Hepatocyte (in vitro differentiated cells): ENCODE measurements at places on chromosomes 6 and 20.

GRCh38 chr6:34039943-34040342, 105.9 kb downstream of the GRM4 start:
- no peak for DNase-seq

DNA sequence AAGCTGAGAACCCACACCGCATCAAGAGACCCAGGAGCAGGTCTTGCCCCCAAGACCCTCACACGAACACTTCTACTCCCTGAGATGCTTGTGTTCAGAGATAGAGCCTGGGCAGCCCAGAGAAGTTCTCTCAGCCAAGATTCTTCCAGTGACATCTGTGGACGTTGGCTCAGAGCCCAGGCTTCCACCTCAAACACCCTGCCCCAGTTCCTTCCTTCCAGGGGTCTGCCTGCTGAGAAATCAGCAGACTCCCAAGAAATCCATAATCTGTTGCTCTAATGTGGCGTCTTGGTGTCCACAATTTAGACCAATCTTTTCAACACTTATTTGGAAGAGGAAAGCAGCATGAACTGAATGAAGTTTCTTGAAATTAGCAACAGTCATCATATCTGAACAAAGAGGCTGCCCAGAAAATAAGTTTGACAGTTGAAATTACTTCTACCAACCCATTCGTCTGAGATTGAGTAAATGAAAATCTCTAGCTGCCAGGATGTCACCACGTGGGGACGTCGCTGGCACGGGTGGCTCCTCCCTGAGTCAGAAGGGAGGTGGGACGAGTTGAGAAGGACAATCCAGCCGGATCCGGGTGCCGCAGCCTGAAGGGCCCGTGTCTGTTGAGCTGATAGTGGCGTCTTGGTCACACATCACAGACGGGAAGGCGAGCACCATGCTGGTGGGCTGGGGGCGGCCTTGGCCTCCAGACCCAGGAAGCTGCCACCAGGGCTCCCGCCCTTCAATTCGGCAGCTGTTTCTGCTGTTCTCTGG, 400.9 kb downstream of the TAF4 start:
- no peak for DNase-seq

DNA sequence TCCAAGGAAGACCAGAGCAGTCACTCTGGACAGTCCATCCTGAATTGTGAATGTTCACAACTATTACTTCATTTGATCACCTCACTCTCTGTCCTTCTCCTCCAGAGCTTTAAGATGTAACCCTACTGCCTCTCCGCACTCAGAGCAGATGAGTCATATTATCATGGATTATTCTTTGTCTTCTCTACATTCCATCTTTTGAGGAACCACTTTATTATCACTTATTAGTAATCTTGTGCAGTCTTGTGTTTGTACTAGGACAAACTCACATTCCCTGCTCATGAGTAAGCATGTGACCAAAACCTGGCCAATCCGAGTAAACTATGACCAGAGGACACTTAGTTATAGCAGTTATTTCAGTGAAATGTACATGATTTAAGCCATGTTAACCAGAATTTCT, 401.5 kb upstream of the ADGRB3 start:
- no peak for DNase-seq

DNA sequence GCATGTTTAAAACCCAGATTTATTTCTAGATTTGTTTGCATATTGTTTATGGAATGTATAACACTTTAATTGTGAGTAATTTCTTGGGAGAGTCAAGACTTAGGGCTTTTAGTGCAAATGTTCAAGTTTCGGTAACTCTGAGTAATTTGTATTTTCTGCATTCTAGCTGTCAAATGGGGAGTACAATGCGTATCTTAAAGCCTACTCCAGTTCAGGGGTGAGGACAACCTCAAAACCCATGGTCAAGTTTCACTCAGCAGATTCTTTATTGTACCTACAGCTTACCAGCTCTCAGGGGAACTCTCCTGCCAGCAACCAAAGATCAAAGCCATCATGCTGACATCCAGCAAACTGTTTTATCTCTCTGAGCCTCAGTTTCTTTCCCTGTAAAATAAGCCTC, 458.6 kb upstream of the JARID2 start:
- no peak for DNase-seq

- DNase-seq = no peak
Observed at GRCh38 chr20:22489626-22490286, 94.6 kb downstream of the FOXA2 start.

DNA sequence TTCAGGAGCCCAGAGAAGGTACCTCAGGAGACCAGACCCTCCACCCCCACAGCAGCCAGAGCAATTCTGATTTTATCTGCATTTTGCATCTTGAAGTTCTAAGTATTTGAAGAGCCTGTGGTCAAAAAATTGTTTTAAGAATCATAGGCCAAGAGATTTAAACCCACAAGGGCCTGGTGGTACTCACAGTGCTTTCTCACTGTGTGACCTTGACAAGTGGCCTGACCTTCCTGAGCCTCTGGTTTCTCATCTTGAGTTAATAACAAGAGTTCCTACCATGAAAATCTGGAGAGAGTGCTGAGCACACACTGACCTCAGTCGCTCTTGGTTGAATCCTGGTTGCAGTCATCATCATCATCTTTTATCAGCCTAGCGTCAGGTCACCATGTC, 45.4 kb upstream of the ID1 start:
- no peak for DNase-seq

GRCh38 chr6:105867277-105867676, 218.9 kb upstream of the PRDM1 start:
- DNase-seq = no peak

DNA sequence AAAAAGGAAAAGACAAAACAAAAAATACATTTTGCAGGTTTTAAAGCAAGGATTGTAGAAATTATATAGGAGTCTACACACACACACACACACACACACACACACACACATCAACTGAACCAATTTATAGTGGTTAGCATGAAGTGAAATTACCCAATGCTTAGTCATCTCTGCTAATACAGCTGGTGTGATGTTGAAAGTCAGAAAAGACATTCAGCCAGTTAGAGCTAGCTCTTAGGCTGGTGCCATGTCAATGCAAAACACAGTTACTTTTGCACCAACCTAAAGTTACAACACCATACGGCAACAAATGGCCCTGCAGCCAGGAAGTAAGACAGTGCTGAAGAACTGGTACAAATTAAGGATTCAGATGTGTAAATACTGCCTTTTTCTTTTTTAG, 15.2 kb downstream of the FAM210B start:
- DNase-seq = peak; percentile 62

- no peak for DNase-seq
Observed at GRCh38 chr20:38207621-38208020, 42.6 kb upstream of the TGM2 start.

DNA sequence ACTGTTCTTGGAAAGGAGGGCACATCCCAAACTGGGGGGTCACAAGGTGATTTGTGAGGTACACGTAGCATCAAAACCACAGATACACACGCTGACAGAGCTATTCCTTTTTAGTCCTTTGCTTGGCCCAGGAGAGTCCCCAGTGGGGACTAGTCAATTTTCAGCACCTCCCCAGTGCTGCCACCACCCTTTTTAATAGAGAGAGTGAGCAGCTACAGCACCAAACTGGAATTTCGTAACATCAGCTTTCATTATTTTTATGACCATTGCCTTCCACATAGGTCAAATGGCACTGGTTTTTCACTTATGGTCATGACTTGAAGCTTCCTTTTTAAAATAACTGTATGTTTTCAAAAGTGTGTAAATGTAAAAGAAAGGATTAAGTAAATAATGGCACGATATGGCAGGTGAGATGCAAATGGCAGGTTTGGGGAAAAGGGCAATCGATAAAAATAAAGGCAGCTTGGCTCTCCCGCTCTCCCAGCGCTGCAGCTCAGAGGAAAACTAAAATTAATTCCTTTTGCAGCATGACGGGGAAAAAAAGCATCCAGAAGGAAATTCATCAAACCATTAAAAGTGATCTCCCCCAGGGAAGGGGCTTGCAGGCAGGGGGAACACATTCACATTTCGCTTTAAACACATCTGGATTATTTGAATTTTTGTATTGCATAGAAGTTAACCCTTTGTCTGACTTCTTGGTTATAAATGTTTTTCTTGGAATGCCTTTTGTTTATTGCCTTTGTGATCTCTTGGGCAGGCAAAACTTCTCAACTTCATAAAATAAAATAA, 95.2 kb downstream of the ANKRD60 start:
- DNase-seq = no peak

DNA sequence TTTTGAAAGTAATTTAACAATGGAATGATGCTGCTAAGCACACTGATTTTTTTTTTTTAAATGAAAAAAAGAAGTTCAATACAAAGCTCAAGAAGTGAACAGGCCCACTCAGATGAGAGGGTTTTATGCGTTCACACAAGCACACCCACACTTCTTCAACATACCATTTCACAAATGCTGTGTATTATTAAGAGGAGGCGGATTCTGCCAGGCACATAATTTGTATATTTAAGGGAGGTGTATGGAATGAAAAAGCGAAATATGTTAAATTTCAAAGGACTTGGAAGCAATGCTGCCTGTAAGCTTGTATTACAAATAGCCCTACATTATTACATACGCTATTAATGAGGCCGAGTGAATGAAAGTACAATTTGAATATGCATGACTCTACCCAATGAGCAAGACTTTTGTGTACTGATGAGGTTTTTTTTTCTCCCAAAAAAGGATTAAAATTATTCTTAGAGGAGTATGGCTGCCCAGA, 123.9 kb downstream of the INSM1 start:
- no peak for DNase-seq

- DNase-seq = peak; percentile 87
Observed at GRCh38 chr6:1131285-1132079, 180.4 kb upstream of the FOXQ1 start.

DNA sequence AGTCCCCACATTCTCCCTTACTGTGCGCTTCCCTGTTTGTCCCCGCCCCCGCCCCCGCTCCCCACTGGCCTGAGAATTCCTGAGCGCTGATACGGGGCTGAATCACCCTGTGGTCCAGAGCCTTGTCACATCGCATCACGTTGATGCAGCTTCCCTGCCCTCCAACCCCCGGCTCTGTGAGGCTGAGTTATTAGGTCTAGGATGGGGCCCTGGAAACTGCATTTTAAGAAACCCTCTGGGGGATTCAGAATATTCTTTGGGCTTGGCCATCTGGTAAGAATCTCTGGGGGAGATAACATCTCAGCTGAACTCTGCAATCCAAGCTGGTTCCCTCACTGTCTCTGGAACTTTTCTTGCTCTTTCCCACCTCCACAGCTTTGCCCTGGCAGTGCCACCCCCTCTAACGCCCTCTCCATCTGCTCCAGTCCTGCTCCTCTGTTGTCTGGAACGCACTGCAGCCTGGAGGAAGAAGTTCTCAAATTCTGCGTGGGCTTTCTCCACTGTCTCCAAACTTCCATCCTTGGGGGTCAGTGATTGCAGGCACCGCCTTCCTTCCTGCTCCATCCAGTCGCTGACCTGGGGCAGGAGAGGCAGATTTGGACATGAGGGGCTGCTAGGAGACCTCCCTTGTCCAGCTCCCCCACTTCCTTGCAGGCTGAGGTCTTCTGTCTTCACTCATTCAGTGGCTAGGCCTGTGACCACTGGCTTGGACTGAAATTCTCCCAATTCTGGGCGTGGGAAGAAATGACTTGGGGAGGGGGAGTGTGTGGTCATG, 42.6 kb downstream of the KIAA1755 start:
- peak; percentile 75 for DNase-seq

- DNase-seq = no peak
Observed at GRCh38 chr6:43742931-43743632, 26.9 kb upstream of the VEGFA start.
